ENCODE measurements at places on chromosomes 2 and 18.

DNA sequence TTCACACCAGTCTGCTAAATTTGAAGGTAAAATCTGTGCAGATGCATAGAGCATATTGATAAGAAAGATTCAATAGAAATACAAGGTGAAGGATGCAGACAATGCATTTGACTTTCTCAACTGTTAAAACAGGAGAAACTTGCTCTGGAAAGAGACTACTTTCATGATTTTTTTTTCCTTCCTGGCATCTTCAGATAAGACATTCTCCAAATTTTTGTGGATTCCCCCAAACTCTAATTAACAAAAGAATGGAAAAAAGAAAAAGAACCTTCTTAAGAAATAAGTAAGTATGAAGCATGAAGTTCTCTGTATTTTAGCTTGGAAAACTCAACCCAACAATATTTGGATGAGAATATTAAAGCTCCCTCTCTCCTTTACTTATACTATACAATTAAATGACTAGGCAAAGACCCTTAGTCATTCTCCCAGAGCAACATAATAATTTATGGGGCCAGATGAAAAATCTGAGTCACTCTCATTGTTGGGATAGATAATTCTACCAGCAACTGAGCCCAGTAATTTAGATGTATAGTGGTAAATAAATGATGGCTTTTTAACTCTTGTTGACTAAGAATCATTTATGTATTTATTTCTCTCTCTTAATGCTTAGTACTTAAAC is 298.7 kb upstream of the COL3A1 start:
- no peak for DNase-seq

DNA sequence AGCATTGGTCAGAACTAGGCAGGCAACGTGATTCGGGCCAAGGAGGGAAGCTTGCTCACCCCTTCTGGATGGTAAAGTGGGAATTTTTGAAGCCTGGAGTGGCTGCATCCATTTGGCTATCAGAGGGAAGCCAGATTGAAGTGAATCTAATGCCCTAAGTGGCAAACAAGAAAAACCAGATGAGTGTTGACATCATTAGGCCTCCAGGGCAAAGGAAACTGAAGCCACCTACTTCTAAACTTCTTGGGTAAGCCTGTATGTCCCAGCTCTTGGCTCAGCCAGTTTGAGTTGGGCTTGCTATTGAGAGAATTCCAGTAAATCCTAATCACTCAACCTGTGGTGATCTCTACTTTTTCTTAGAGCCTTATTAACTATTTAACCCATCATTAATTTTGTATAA is 20.9 kb downstream of the SOX11 start:
- no peak for DNase-seq

DNA sequence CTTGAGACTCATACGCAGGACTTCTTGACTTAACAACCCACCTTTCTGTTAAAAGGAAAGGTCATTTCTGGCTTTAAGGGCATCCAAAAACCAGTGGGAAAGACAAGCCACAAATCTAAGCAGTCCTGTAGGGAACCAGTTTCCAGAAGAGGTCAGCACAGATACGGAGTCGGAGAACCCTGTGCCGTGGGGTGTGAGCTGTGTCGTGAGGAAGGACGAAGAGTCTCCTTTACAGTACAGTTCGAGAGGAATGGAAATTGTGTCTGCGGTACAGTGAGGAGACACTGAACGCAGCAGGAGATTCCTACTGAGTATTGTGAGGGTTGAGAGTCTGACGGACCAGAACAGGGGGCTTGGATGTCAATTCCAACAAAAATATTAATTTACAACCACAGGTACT is 17.7 kb downstream of the SLC30A3 start:
- DNase-seq, result no peak

DNA sequence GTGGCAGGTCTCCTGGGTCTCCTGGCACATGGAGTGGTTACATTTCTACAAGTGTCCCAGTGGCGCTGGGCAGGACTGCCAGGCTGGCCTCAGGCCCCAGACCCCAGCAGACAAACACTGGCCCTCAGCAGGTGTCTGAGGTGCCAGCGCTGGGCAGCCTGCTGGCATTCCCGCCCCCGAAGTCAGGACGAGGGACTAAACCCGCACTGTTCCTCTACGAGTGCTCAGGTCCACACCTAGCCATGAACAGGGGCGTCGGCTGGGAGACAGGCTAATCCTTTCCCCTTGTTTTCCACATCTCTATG is 12.8 kb downstream of the SNED1 start:
- DNase-seq, result no peak

DNA sequence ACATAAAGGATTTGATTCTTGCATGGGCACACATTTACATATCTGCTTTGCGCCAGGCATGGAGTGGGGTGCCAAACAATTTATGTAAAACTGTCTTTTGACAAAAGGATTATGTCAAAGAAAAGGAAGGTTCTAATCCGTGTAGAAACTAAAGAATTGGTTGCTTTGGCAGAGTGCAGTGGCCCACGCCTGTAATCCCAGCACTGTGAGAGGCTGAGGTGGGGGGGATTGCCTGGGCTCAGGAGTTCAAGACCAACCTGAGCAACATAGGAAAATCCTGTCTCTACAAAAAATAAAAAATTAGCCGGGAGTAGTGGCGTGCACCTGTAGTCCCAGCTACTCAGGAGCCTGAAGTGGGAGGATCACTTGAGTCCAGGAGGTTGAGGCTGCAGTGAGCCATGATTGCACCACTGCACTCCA is 1.1 kb upstream of the MTERF4 start:
- DNase-seq, result no peak

GRCh38 chr2:203438528-203438927 is 96.6 kb downstream of the RAPH1 start:
- no peak for DNase-seq

GRCh38 chr18:23627321-23627720 is 35.4 kb downstream of the ANKRD29 start:
- DNase-seq, result no peak

DNA sequence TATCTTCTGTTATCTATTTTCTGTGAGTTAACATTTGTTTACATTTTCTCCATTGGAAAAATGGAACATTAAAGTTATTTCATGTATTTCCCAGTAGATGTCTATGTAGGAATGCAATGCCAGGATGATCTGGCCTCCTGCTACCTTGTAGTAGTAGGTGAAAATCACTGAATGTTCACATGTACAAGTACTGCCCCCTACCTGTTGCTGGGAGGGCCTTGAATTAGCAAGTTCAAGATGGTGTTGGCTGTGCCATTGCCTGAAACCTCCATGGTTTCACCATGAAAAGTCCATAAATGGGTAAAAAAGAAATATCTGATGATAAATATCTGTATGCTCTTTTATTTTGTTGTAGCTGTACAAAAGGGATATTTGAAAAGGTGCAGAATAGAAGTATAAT is 30.7 kb downstream of the XRCC5 start:
- DNase-seq, result no peak

DNA sequence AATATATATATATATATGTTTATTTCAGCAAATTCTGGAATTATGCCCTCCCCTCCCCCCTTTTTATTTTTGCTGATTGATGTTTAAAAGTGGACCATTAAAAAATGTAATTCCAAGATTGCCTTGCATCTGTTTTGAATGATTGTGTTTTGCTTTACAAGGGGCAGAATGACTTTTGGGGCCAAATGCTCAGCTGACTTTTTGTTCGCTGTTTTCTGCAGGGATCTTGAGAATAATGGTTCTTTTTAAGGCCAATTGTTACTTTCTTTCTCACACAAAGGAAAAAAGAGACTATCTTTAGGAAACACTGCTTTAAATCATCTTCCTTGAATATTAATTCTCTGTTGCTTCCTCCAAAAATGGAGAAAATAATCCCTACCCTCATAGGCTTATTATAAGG is 95.9 kb downstream of the FMNL2 start:
- peak; percentile 37 for DNase-seq

DNA sequence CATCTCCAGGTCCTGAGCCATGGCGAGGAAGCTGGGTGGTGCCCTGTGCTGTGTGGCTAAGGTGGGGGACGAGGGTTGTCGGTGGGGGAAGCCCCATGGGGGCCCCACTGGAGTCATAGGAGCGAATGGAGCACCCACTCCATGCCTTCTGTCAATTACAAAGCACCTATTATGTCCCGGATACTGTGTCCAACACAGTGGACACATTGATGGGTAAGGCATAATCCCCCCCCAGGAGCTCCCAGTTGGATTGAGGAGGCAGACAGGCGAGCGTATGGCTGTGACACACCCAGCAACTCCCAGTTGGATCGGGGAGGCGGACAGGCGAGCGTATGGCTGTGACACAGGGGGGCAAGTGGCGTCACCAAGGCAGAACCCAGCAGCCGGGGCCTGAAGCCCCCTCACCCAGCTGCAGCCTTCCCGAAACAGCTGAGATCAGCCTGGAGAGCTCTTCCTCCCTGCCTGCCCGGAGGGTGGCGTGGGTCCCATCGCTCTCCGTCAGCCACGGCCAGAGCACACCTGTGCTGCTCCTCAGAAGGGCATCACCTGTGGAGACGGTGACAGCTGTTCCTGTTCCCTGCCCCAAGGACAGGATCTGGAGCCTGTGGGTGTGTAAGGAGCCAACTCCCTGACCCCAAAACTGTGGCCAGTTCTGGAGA is 69.6 kb downstream of the HPCAL1 start:
- no peak for DNase-seq
